ENCODE measurements at places on chromosomes 2 and 18.

- DNase-seq, result no peak
These were observed 423.4 kb downstream of the ZEB2 start for GRCh38 chr2:144096531-144096930.

GRCh38 chr2:65786007-65786717 lies 353.8 kb upstream of the SPRED2 start:
- no peak for DNase-seq

DNA sequence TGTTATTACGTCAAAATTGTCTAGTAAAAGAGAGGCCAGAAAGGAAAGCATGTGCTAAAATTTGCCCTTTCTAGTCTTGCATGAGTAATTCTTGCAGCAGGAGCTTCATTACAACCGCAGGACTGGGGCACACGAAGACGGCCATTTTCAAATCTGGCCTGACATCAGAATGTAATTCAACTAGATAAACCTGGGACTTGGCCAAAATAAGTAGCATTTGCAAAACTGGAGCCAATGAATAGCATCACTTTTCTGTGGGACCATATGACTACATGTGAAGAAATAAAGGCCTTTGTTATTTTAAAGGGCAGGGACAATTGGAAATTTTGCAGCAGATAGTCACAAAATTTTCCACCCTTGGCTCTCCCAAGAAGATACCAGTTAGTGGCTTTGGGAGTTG lies 3.0 kb upstream of the FZD7 start:
- DNase-seq, result no peak

DNA sequence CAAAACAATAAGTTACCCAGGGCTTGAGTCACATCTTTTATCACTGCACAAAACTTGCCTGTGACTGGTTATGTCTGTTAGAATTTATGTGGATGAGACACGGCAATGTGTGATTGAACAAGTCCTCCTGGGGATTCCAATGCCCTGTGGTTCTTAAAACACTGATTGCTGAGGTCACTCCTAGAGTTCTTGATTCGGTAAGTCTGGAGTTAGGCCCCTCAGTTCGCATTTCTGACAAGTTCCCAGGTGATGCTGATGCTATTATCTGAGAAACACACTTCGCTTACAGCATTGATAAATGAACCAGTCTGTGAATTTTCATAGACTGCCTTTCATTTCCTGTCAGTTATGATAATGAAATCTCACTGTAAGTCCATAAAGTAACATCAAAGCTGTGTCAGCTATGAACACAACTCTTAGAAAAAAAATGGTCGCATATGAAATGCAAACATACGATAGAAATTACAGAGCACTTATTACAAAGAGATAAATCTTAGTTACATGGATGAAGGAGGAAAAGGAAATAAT lies 214.0 kb downstream of the DLGAP1 start:
- no peak for DNase-seq

DNA sequence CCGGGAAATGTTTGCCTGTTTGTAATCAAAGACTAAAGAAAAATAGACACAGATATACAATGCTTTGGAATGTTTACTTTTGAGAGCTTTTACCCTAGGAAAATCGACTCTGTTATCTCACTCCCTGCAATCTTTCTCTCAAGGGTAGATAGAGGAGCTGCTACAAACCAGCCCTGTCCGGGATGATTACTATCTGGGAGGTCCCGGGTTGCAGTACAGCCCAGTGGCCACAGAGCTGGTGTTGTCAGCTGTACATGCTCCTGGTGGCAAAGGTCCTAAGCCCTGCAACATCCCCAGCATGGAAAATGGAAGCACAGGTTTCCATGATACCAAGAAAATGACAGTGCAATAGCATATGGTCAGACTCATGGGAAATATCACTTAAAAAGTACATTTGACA lies 570.5 kb upstream of the SOX11 start:
- DNase-seq, result no peak

DNA sequence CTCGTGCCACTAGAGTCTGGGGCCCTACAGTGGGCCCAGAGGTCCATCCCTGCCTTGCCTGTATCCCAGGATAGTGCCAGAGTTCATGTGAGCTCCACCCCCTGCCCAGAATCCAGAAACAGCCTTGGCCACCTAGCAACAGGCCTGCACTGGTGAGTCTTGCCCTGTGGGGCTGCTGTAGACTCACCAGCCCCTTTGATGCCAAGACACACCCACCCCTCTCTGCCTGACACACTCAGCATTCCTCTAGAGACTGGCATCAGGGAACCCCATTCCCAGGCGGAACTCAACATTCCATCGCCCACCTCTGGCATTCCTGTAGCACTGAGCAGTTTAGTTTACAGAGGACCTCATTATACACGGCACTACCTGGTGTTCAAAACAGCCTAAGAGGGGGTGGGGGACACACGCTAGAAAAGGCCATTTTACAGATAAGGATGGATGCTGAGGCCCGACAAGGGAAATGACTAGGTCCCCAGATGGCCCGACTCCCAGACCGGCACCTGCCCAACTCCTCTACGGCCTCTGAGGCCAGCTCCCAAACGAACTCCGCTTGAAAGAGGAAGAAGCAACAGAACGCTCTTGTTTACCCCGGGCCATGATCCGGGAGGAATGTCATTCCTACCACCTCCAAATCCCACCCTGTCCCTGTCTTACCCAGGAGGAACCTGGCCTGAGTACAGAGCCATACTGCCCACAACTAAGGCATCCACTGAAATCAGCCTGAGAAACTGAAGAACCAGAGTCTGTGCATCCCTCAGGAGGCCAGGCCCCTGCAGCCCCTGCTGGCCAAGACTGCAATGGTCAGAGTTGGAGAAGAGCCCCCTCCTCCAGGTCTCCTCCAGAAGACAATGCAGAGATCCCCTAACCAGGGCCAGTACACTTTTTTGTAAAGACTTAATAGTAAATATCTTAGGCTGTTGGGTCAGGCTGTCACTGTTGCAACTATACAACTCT lies 180.2 kb downstream of the TNS1 start:
- no peak for DNase-seq

DNA sequence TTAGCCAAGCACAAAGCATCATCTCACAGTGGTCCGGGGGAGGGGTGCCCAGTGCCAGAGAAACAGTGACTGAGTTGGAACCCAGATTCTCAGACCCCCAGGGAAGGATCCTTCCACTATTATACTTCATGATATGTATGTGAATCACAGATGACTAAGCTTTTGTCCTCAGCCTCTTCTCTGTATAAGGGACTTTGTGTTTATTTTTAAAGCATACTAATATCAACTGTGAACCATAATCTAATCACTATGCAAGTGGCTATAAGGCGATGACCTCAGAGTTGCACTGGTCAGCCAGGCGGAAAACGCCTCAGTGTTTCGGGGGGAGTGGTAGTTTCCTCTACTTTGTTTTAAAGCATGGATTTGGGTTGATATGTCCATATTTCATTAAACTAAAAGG lies 160.4 kb upstream of the TMEM200C start:
- no peak for DNase-seq

DNA sequence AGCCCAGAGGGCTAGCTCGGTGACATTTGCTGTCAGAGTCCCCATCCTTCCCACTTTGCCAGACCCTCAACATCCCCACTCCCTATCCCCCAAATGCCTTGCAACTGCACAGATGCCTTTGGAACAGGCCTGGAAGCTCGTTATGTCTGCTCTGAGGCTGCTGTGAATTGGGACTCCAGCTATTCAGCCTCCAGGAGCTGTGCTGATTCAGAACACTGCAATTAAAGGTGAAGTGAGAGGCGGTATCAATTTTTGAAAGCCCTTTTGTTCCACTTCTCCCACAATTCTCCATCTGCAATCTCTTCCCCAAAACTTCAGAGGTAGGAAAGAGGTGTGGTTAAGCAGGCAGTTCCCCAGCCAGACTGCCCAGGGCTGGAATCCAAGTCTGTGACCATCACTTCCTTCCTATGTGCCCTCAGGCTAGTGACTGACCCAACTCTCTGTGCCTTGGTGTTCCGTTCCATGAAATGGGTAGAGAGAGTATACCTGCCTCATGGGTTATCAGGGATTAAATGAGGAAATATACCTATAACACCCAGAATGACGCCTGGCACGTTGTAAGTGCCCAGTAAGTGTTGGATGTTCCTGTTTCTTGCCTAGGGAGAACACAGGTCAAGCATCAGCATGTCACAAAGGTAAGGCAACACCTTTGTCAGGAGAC lies 17.5 kb downstream of the NOSTRIN start:
- DNase-seq, result no peak

DNA sequence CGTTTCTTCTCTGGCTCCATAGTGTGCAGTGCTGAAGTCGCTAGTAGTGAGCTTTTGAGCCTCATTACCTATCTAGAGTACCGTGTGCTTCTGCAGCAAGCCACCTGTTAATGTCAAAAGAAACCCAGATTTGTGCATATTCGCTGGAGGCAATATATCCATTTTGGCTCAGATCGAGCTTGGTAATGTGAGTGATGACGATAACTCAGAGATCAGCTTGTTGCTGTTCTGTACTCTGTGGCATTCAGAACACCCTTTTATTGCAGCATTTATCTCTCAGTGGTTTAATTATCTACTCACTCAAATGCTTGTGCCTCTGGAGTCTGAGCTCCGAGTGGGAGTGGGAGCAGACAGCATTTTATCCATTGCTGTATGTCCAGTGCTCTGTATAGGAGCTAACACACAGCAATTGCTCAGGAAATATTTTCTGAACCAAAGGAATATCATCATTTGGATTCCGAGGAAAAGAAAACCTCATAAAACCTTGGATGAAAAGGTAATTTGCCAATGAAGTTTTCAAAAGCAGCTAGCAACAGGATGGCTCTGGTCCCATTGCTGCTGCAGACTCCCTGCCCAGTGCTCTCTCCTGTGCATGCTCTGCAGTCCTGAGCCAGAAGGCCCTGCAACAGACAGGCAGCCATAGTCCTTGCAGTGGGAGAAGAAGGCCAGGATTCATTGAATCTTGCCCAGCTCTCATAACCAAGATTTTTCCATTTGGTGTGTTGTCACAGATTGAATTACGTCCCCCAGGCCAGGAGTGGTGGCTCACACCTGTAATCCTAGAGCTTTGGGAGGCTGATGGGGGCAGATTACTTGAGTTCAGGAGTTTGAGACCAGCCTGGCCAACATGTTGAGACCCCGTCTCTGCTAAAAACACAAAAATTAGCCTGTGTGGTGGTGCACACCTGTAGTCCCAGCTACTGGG lies 183.8 kb downstream of the MYCN start:
- DNase-seq, result no peak

DNA sequence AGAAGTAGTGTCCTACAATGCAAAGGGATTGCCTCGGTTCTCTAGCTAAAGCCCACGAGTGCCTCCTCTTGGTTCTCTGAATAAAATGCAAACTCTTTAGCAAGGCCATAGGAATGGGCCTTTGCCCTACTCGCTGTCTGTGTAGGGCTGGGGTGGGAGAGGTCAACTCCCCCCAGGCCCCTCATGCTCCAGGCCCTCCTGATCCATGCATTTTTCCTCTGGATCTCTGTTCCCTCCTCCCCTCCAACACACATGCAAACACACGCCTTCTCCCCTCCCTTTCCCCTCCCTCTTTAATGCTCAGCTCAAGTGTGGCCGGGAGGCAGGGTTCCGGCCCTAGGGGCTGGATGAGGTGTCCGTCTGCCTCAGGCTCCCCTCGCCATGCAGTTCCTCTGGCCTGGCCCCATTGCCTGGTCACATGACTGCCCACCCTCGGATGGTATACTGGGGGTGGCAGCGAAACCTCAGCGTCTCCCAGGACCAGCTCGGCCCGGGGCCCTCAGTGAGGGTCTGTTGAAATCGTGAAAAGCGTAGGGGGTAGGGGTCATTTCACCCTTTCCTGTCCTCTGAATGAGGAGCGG lies 14.9 kb upstream of the KLF11 start:
- no peak for DNase-seq

DNA sequence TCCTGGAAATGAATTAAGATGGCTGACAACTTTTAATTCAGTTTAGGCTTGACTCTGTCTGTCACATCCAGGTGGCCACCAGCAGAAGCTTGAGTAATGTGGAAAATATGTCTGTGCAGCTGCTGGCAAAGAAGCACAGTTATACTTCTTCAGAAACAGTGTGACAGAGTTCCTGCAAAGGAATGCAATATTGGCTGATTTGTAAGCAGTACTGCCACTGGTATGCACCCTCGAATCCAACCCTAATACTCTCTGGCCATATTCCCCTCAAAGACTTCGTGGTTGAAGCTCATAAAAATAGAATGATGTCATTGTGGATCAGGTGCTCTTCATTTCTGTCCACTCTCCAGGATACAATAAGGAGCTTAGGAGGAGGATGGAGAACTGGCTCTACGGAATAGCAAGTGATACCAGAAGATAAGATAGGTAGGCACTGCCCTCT lies 86.2 kb downstream of the METTL8 start:
- DNase-seq, result no peak

GRCh38 chr2:42331569-42332284 lies 29.3 kb downstream of the COX7A2L start:
- DNase-seq, result no peak

- no peak for DNase-seq
These were observed 835.1 kb downstream of the TSN start for GRCh38 chr2:122590524-122590923.
